NT2/D1 (cell line): ENCODE measurements at places on chromosomes 1 and 21.

- DNase-seq: no peak
These were observed 183.6 kb upstream of the KIAA0040 start for GRCh38 chr1:175376194-175376593.

- no peak for DNase-seq
These were observed 64.7 kb downstream of the SLC35A3 start for GRCh38 chr1:100034470-100034869.

- no peak for DNase-seq
These were observed 299.6 kb upstream of the RUNX1 start for GRCh38 chr21:35348686-35349085.

GRCh38 chr1:67627906-67628305 is 57.1 kb upstream of the GADD45A start:
- DNase-seq: no peak

DNA sequence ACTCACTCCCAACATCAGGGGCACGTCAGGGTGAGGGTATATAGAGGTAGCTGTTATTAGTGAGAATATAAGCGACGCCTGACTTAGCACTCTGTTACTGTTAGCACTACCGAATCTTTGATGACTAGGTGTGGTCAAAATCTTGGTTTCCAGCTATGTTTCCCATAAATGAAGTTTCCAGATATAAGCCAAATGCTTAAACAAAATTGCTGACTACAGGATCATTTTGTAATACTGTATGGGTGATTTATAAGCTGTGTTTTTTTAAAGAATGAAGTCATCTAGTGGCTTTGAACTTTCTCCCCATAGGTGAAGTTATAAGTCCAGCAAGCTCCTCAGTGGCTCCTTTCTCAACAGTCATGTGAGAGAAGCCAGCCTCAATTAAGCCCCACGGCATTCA is 23.7 kb downstream of the KCNJ15 start:
- no peak for DNase-seq

DNA sequence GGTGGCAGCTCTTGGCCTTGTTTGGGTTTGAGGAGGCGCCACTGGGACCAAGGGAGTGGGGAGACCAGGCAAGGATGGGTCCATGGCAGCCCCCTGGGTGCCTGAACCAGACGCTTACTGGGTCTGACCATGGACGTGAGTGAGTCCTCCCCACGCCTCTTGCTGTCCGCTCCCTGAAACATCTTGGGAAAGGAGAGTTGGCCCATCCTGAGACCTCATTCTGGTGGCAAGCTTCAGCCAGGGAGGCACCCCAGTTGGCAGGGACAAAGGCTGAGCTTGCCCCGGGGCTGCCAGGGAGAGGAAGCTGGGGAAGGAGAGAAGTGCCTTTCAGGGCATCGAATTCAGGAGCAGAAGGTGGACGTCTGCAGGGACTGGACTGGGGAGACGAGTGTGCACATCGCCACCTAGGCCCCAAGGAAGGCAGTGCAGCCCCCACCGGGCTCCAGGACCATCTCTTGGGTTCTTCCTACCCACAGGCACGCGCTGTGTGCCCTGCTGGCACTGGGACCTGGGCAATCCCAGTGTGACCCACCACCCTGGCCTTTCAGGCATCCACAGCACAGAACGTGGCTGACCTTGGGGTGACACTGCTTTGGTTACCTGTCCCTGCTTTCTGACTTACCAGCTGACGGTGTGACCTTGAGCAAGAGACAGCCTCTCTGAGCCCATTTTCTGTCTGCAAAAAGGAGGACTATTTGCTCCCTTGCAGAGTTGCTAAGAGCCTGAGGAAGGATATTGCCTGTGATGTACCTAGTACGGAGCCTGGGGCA is 132.9 kb upstream of the WNT4 start:
- DNase-seq: peak; percentile 42

- DNase-seq: no peak
These were observed 31.7 kb upstream of the CLDN14 start for GRCh38 chr21:36511484-36512220.

DNA sequence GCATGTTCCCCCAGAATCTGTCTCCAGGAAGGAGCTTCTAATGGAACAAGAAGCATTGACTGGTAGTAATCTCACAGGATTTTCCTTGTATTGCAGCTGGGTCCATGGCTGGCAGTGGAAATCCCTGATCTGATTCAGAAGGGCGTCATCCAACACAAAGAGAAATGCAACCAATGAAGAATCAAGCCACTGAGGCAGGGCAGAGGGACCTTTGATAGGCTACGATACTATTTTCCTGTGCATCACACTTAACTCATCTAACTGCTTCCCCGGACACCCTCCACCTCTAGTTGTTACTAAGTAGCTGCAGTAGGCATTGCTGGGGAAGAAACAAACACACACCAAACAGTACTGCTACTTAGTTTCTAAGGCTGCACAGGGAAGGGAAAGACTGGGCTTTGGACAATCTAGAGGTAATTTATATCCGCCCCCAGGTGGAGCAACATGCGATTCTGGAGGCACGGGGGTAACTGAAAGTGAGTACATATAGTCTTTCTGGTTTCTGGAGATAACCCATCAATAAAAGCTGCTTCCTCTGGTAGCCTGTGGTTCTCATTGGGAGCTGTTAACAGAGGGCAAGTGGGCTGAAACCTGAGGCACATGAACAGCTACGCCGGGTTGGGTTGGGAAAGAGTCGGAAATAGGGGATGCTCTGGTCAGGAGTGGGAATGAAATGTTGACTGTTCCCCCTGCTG is 837 bp upstream of the USP21 start:
- DNase-seq: no peak
